ENCODE measurements at places on chromosomes 11 and 22.
A peak's percentile ranks its signal among the peaks of the same experiment; 100 is the strongest.

- DNase-seq = no peak
These were observed 282 bp downstream of the PC start for GRCh38 chr11:66957971-66958231.

DNA sequence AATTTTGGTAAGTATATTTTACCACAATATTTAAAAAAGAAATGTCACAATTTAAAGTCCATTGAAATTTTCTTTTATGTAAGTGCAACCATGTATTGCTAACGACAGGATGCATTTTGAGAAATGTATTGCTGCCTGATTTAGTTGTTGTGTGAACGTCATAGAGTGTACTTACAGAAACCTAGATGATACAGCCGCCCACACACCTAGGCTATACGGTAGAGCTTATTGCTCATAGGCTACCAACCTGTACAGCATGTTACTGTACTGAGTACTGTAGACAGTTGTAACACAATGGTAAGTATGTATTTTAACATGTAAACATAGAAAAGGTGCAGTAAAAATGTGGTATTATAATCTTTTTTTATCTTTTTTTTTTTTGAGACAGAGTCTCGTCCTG lies 48.1 kb downstream of the CBL start:
- peak; percentile 65 for DNase-seq

- DNase-seq = no peak
These were observed 2.8 kb downstream of the SIAE start for GRCh38 chr11:124670732-124671131.

GRCh38 chr11:76621868-76622267 lies 48.7 kb downstream of the LRRC32 start:
- DNase-seq = no peak

DNA sequence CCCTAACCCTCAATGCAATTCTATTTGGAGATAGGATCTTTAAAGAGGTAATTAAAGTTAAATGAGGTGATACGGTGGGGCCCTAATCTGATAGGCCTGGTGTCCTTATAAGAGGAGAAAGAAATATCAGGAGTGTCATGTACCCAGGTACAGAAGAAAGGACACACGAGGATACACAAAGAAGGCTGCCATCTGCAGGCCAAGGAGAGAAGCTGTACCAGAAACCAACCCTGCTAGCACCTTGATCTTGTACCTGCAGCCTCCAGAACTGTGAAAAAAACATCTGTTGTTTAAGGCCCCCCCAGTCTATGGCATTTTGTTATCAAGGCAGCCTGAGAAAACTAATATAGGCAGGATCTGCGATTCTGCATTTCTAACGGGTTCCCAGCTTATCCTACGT lies 44.2 kb downstream of the FBXO7 start:
- no peak for DNase-seq

GRCh38 chr22:38949889-38950405 lies 7.5 kb upstream of the APOBEC3A start:
- DNase-seq = no peak

- no peak for DNase-seq
These were observed 47.8 kb downstream of the MRTFA start for GRCh38 chr22:40588726-40589125.
